ENCODE measurements at places on chromosomes 2 and 18.

GRCh38 chr2:48531141-48531648 lies 1.2 kb downstream of the STON1 start:
- DNase-seq, result peak; percentile 53

DNA sequence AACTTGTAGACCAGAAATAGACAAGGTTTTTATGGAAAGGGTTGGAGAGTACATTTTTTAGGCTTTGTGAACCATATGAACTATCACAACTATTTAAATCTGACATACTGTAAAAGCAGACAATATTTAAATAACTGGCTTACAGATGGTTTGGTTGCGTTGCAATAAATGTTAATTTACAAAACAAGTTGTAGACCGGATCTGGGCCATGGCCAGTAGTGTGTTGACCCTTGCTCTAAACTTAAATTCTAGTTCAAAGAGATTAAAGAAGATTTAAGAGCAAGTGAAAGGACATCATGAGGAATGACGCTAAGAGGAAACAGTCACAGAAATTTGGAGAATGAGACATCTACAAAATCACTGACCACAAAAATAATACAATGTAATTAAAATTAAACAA lies 652.7 kb downstream of the DCDC2C start:
- DNase-seq, result no peak

GRCh38 chr2:63834401-63834800 lies 7.3 kb upstream of the UGP2 start:
- no peak for DNase-seq

DNA sequence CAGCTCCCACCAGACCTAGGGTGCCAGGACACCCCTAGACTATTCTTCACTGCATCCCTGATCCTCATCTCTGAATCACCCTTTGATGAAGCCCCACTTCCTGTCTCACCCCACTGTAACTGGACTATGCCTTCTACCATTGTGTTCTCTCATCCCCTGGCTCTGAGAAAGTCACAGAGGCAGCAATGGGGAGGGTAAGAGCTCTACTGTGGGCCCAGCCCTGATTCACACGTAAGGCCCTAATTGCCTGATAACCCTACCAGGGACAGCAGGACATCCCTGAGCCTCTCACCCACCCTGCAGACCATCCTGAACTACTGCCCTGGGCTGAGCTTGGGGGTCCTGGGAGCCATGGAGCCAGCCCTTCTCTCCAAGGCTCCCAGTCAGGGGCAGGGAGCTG lies 1.5 kb upstream of the PROM2 start:
- DNase-seq, result no peak

GRCh38 chr18:23641143-23641720 lies 21.5 kb downstream of the ANKRD29 start:
- DNase-seq, result no peak

GRCh38 chr2:208627110-208627884 lies 220.7 kb downstream of the PTH2R start:
- DNase-seq, result peak; percentile 62

GRCh38 chr2:233063976-233064411 lies 3.9 kb downstream of the INPP5D start:
- DNase-seq, result no peak

- no peak for DNase-seq
Observed at GRCh38 chr2:117631152-117631945, 183.1 kb upstream of the DDX18 start.

DNA sequence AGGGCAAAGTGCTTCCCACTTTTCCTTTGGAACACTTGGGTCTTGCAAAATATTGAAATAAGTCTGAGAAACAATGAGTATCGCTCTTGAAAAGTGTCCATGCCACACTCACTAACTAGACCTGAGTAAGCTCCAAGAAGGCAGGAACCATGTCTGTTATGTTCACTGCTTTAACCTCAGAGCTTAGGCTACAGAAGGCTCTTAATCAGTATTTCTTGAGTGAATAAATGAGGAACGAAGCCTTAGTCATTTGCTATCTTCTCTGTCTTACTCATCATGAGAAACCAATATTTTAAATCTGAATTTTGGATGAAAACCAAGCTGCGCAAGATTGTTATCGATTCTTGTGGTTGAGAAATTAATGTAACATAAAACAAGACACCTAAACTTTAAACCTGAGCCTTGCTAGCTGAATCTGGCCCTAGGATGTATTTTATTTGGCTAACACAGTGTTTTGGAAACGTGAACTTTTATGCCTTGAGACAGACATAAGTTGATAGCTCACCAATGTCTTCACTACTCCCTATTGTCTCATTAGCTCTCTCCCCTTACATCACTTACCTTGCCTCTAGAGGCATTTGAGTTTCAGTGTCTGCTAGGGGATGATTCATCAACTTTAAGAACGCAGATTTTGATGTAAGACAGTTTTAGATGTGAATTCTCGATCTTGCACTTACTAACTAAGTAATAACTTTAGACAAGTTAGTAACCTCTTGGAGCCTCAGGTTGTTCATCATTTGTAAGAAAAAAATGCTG lies 392.8 kb upstream of the MEIS1 start:
- DNase-seq, result no peak

- no peak for DNase-seq
Observed at GRCh38 chr2:183493040-183493439, 368.8 kb downstream of the NUP35 start.

GRCh38 chr2:33167622-33168245 lies 221.0 kb downstream of the LTBP1 start:
- no peak for DNase-seq

DNA sequence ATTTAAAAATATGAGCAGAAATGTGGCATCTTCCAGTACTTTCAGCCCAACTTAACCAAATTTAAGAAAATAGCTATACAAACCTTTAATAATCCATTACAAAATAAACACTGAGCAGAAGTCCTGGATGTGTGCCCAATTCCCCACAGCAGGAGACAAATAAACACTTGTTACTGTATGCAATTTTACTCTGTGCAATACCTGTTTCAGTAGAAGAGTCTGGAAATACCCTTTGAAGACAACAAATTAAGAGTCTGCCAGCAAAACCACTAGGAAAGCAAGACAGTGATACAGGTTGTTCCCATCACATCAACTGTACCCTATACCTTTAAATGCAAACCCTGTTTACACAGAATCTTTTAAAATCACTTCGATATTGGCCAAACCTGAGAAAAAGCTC lies 41.4 kb upstream of the RNU4ATAC start:
- no peak for DNase-seq

DNA sequence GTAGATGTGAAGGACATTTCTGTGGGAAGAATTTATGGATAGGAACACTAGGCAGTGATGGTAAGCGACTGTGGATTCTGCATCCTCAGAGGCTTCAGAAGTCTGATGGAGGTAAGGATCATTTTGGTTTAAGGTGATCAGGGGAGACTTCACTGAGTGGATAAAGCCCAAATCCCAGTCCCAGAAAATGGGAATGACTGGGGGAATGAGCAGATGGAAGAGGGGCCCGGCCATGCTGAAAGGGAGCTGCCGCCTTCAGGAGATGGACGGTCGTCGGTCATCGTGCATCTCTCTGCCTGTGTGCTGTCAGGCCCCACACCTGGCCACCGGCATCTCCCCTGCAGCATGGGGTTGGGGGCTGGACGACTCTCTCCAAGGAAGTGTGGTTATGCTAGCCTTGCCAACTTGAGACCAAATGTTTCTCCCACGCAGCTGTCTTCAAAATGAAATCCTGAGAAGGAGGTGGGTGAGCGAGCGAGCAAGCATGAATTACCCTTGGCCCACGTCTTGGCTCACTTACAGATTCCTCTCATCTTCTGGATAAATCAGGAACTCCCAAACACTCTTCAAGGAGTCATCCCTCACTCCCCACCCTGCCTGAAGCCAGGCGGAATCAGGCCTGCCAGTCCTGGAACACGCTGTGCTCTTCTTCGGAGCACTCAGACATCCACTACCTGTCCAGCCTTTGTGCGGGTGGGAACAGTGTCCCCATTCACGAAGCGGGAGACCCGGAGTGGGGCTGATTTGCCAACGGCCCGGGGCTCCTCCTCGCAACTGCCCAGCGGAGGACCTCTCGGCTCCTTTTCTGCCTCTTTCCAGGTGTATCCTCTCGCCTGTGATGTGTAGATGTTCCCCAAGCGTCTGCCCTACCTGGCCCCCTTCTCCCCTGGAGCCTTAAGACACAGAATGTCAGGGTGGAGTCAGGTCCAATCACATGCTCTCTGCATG lies 85.6 kb downstream of the PRKCE start:
- no peak for DNase-seq

DNA sequence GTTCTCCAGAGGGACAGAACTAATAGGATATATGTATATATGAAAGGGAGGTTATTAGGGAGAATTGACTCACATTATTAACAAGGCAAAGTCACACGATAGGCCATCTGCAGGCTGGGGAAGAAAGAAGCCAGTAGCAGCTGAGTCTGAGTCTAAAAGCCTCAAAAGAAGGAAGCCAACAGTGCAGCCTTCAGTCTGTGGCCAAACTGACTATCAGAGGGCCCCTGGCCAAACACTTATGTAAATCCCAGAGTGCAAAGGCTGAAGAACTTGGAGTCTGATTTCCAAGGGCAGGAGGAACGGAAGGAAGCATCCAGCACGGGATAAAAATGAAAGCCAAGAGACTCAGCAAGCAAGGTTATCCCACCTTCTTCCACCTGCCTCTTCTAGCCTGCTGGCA lies 108.0 kb upstream of the LDLRAD4 start:
- no peak for DNase-seq

DNA sequence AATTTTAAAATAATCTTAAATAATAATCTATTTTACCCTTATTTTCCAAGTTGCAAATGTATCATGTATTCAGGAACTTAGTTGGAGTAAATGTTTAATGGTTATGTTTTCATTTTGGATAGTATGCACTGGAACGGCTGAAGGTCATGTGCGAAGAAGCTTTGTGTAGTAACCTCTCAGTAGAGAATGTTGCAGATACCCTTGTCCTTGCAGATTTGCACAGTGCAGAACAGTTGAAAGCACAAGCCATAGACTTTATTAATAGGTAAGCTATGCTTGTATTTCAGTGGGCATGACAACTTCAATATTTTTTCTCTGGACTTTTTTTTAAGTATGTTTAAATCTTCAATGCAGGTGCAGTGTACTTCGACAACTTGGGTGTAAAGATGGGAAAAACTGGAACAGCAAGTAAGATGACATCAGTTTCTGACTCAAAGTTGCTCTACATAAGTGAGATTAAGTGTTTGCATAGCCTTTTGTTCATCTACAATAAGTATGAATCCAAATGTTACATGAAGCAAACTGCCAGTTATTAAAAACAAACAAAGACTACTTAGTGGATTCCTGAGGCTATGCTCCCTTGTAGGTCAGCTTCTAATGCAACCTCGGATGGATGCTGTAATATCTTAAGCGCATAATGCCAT lies 63.1 kb downstream of the SPOPL start:
- DNase-seq, result no peak

DNA sequence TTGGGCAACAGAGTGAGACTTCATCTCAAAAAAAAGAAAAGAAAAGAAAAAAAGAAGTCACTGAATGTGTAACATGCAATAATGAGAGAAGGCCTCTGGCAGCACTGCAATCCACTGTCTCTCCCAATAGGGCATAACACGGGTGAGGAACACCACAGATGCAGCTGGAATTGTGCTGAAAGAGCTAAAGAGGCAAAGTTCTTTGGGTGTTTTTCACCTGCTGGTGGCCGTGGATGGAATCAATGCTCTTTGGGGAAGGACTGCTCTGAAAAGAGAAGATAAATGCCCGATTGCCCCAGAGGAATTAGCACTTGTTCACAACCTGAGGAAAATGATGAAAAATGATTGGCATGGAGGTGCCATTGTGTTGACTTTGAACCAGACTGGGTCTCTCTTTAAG lies 31.0 kb upstream of the CYBRD1 start:
- no peak for DNase-seq

- no peak for DNase-seq
Observed at GRCh38 chr18:31590570-31590969, 1.1 kb upstream of the TTR start.

DNA sequence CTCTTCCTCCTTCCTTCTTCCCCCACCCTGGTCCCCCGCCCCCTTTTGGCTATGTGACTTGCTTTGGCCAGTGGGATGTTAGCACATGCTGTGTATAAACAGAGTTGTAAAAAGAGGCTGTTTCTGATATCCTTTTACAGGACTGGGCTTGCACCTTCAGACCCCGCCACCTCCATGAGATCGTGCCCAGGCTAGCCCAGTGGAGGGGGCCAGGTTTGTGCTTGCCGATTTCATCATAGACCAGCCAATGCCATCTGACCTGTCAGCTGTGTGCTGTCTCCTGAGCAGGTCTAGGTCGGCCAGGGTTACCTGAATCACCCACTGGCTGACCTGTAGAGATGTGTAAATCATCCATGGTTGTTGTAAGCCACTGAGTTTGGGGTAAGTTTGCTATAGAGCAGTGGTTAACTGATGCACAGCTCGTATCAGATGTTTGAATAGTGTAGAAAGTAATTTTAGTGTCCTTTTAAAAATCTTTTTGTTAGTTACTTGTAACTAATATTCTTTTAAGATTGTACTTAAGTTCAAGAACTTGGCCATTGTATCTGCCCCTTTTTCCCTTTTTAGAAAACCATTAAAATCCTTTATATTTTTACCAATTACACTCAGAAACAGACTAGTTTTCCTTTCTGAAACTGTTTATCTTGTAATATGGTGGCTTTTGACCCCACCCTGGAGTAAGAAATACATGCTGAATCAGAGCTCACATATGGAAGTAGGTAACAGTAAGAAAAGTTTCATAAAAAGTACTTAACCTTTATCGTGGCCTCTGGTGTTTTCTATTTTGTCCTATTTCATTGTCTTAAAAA lies 122.0 kb upstream of the MGAT5 start:
- no peak for DNase-seq

DNA sequence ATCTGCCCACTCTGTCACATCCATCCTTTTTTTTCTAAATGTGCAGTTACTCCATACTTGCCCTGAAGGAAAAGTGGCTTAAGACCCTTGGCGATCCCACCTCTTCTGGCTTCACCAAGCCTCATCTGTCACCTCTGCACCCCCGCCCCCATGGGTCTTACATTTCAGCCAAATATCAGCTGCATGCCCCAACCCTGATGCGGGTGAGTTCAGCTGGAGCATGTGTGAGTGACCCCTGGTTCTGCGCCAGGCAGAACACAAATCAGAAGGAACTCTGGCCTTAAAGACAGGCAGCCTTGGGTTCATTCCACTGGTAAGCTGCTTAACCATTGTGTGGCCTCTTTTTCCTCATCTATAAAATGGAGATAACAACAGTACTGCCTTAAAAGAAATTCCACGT lies 194.7 kb downstream of the KLHL29 start:
- DNase-seq, result no peak

DNA sequence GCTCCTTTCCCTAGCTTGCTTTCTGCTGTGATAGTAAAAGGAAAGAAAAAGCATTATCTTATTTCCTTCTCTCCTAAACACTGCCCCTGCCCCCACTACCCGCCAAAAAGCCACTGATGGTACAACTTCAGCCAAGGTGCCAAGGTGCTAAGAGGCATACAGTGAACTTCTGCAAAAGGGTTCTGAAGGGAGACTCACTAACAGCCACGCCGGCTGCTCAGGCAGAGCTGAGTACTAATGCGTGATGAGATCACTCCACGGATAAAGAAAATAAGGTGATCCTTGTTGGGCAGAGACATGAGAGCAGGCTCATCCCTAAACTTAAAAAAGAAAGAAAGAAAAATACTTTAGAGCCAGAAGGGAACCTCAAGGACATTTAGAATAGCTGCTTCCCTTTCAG lies 60.5 kb upstream of the PXDN start:
- DNase-seq, result no peak

- peak; percentile 1 for DNase-seq
Observed at GRCh38 chr2:88735853-88736252, 44.4 kb downstream of the RPIA start.

Data from OCI-M1 (cell line).